ENCODE measurements at places on chromosomes 5 and 9.

- DNase-seq: no peak
Observed at GRCh38 chr5:51518607-51519006, 135.4 kb downstream of the ISL1 start.

DNA sequence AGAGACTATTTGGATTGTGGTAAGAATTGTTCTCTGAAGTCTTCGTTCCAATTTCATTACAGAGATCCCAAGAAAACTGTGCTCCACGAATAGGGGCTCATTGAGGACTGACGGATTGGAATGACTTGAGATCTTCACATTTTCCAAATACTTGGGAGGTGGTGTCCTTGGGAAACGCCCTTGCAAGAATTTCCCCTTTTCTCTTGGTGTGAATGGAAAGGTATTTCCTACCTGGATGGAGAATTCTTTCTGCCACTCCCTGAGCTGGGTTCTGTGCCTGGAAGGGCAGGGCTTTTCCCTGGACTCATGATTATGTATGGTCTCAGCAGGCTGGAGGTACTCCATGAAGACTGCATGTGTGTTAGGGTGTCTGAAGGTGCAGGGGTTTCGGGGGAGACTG, 53.9 kb downstream of the SNX18 start:
- no peak for DNase-seq

- no peak for DNase-seq
Observed at GRCh38 chr5:178111925-178112324, 1.4 kb upstream of the N4BP3 start.

DNA sequence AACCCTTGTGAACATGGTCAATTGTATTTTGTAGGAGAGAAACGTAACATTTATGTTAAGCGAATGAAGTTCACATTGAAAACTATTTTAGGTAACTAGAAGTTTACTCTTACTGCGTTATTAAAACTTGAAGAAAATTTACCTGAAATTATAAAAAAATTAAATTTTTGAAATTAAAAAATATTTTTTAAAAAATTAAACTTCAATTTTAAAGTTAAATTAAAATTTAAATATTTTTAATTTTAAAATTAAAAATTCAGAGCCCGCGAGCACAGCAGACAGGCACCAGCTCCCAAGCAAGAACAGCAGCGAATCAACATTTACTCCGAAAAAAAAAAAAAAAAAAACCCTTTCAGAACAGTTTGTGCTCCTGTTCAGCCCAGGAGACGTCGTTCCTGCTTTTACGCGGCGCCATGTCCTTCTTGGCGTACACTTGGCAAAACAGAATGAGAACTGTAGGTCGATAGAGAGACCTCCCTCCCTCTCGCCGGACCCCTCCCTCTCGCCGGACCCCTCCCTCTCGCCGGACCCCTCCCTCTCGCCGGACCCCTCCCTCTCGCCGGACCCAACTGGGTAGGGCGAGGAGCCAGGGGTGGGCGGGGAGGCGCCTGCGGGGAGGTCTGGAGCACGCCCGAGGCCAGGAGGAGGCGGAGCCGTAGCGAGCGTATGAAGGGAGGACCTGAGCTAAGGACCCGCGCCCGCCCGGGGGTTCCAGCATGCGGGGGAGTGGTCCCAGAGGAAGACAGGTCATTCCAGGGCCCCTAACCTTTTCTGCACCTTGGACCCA, 235.8 kb downstream of the ROR2 start:
- DNase-seq: no peak

DNA sequence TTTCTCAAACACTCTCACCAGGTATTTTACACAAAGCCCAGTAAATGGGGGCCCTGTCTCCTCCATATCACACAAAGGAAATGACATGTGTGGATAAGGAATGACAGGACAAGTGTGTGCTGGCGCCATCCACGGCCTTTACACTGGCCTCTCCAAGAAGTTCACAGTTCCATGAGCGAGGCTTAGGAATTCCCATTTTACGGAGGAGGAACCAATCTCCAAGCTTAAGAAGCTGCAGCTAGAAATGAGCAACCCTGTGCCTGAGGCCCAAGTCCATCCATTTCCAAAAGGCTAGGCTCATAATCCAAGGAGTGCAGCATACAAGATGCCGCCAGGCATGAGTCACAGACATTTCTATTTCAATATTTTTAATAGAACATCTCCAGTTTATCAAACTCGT, 203.4 kb downstream of the AUH start:
- no peak for DNase-seq

DNA sequence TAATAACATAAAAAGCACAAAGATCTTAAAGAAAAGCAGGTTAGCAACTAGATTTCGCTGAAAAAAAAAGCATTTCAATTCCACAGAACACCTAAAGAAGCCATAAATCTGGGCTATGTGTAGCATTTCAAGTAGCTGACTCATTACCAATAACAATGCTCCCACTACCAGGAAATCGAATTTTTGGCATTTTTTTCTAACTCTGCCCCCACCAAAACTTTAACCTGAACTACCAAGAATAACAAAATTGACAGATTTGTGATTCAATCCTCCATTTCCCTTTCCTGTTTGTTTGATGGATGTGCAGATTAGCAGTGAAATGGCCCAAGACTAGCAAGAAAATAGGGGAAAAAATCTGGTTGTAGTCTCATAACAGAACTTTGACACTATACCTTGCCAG, 180.2 kb downstream of the RASEF start:
- DNase-seq: no peak

DNA sequence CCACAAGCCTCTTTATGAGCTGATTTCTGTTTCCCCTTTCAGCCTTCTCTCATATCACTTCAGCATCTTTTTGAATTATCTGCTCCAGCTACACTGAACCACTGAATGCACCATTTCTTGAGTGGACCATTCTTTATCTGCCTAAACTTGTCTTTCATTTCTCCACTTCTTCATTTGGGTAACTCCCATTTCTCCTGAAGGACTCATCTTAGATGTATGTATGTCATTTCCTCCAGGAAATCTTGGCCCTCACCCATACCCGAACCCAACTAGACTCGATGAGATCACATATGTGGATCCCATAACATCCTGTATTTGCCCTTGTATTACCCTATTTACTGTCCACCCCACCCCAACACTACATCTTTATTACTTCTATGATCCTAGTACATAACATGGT, 249.8 kb downstream of the KIF4B start:
- DNase-seq: no peak

DNA sequence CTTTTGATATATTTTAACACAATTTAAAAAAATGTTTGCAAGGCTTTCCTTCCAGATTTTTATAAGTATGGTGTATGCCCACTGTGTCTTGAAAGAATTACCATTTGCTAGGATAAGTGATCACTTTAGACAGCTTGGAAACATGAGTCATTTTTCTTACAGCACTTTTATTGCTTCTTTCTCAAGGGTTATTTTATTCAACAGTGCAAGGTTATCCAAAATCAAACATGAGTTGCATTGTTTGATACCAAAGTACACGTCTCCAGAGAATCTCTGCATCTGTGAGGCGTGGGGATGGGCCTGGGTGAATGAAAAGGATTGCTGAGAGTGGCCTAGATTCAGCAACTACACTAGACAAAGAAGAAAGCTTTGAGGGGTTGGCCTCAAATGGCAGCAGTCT, 329.6 kb downstream of the ADAMTS6 start:
- no peak for DNase-seq

DNA sequence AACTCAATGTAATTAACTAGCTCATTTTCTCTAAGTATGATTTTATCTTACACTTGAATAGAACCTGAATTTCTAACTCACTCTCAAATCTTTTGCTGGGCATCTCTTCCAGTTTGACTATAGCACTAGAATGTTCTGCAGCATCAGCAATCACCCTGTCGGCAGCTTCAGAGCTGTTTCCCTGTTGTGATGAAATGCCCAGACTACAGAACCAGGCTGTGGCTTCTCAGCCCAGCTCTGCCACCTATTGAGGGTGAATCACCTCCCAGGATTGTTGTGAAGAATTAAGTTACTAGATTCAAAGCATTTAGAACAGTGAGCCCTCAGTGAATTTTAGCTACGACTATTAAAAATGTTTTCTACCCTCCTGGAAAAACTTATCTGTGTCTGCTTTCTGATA, 90.4 kb upstream of the ANKRD55 start:
- DNase-seq: no peak

Data from thoracic aorta (tissue), 2 donors.